Activated CD4-positive, alpha-beta T cell treated with anti-CD3 and anti-CD28 coated beads for 48 hours (primary cell): ENCODE measurements at places on chromosomes 16 and 17.

DNA sequence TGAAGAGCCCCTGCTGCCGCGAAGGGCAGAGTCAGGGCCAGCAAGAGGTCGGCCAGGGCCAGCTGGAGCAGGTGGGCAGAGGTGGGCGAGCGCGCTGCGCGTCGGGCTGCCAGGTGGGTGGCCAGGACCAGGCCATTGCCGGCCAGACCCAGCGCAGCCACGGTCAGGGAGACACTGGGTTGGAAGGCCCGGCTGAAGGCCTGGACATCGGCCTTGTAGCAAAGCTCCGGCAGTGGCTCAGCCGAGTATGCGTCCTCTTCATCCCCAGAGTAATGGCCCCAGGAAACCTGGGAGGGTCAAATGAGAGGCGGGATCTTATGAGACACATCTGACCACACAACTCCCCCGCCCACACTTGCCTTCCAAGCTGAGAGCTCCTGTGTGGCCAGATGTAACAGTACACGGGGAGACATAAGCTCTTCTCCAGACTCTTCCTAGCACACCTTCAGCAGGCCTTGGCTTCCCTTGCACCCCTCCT lies 1.3 kb downstream of the CCR10 start:
- no peak for DNase-seq

DNA sequence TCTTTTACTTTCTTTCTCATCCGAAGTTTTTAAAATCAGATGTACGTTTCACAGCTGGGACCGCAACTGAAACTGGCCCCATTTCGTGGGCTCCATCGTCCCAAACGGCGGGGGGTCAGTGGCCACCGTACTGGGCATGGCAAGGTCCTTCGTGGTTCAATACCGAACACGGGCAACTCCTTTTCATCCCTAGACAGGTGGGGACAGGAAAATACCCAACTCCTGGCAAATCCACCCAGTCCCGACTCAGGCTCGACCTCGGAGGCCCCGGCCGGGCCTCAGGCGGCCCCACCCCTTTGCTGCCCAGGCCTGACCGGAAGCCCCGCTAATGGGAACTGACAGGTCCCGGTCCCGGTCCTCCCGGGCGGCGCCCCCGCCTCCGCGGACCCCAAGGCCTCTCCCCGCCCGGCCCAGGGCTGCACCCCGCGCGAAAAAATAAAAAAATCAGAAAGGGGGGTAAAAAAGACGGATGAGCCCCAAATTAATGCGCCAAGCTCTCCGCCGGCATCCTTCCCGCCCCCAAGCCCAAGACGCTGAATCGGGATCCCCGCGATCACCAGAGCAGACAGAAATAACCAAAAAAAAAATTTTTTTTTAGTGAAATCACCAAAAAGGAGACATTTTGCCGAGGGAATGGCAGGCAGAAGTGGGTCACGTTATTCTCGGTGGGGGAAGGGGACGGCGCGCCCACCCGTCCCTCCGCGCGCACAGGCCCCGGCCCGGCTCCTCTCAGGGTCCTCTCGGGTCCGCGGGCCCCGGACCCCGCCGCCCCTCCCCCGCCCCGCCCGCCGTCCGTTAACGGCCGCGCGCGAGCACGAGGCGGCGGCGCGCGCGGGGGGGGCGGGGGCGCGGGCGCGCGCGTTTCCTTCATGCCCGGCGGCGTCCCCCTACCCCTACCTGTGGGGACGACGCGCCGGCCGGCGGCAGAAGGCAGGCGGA lies 562 bp downstream of the ZC3H7A start:
- DNase-seq, result peak; percentile 34

GRCh38 chr16:53031323-53031942 lies 21.3 kb downstream of the CHD9NB start:
- DNase-seq, result no peak

GRCh38 chr17:45980855-45981254 lies 18.2 kb upstream of the STH start:
- DNase-seq, result no peak

DNA sequence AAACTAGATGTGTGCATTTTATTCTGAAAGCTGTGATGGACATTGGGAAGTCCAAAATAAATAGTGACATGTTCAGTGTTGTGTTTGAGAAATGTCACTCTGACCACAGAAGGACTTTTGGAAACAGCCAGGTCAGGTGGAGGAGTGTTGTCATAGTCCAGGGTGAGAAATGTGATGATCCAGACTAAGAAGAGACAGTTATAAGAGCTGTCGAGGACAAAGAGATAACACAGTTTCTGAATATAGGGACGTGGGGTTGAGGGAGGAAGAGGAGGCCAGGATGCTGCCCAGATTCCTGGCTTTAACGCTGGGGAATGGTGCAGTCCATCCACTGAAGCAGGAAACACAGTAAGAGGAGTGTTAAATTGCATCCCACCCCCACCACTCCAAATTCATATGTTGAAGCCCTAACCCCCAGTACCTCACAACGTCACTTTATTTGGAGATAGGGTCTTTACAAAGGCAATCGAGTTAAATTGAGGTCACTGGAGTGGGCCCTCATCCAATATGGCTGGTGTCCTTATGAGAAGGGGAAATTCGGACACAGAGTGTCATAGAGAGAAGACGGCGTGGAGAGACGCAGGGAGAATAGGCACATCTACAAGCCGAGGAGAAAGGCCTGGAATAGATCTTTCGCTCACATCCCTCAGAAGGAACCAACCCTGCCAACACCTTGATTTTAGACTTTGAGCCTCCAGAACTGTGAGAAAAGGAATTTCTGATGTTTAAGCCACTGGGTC lies 71.3 kb downstream of the VAT1L start:
- DNase-seq, result no peak

GRCh38 chr17:204427-205147 lies 23.1 kb upstream of the DOC2B start:
- no peak for DNase-seq
